NCI-H2227 treated with DMSO at 0.1 percent for 48 hours (cell line): ENCODE measurements at places on chromosomes 1 and 21.

DNA sequence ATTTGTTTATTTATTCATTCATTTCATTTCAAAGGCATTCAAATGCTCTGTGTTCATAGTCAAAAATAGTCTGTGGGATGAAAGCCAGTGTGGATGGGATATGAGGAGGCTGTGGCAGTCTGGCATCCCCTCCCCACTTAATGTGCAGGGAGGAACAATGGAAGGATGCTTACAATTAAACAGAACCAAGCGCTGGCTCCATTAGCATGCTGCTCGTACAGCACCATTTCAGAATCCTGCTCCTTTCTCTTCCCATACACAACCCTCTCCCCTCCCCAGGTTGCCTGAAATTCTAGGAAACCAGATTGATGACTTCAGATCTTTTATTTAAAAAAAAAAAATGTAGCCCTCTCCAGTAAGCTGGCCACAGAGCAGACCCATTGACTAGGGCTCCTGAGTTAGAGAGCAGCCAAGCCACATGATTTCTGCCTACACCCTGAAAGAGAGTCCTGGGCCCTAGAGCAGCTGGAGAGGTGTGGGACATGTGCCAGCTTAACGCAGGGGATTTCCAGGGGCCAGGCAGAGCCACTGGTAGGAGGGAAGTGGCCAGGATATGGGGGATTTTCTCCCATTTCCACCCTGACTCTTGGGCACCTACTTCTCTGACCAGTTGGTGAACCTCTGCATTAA, 205.2 kb downstream of the ASTN1 start:
- no peak for DNase-seq

DNA sequence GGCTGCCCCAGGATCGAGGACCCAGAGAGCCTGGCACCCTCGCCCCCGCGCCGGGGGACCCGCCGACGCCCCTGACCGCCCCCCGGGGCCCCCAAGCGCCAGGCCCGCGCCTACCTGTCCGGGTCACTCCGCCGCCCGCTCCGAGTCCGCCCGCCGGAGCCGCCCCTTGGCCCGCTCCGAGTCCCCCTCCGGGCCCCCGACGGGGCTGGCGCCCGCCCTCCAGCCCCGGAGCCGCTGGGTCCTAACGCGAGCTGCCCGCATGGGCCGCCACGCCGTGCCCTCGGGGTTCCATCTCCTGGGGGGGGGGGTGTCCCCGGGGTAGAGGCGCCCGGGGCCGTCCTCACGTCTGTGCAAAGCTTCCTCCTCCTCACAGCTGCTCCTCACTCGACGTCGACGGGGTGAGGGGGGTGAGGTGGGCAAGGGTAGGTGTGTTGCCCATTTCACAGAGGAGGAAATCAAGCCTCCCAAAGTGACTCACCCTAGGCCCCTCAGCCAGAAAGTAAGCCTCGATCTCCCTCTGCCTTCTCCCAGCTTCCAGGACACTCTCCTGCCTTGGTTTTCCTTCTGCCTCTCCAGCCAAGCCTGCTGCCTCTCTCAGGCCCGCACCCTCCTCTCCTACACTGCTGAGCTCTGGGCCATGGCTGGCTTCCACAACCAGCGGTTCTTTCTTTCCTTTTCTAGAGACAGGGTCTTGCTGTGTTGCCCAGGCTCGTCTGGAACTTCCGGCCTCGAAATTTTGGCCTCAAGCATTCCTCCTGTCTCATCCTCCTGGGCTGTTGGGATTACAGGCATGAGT, at the start of gene MFAP2:
TSS of gene MFAP2 (minus strand) at position 148 of the 796 bp plus-strand sequence. CDS start 2,347 bp downstream, outside the sequence.
- DNase-seq = no peak

GRCh38 chr21:44317241-44317782, 17.5 kb downstream of the PFKL start:
- no peak for DNase-seq

DNA sequence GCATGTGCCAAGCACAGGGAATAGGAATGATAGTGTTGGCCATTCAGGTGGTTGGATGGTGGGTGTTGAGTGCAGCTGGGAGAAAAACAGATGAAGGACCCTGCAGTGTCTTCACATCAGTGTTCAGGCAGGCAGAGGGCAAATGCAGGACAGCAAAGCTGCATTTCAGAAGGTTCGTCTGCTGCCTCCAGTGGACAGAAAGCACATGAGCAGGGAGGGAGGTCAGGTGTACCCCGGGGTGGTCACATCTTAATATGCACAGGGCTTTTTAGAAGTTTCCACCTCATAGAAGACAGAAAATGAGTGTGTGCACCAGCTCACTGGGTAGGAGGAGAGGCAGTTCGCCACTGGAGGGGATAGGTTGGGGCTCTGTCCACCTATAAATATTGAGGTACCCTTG, 184.9 kb downstream of the SLC35F3 start:
- no peak for DNase-seq

DNA sequence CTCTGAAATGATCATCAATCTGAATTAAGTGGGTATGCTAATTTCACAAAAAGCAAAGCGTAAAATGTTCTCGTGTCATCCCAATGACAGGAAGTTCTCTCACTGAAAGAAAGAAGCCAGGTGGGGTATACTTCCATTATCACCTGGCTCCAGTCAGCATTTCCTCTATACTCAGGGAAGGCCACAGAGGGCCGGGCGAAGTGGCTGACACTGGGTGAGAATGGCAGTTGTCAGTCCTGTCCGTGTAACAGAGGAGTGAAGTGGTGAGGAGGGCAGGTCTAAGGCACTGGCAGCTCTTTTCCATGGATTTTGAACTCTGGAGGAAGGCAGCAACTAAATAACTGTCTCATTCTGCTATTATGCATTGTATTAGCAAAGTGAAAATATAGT, 60.4 kb downstream of the CAPN2 start:
- DNase-seq = no peak

DNA sequence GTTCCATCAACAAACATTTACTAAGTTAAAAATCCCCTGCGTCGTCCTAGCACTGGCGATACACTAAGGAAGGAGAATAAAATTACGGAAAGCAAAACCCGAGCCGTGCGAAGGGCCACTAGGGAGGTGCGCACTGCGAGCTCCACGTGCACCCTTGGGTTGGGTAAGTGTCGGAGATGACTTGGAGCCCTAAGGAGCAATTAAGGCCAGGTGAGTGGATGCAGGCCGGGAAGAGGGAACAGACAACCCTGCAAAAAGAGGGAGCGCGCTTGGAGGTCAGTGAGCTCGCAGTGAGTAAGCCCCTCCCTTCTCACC, 704 bp downstream of the WDR4 start:
- DNase-seq = no peak

- DNase-seq = no peak
Observed at GRCh38 chr1:161019751-161020495, 1.0 kb downstream of the F11R start.
